ENCODE measurements at places on chromosomes 4 and X.

DNA sequence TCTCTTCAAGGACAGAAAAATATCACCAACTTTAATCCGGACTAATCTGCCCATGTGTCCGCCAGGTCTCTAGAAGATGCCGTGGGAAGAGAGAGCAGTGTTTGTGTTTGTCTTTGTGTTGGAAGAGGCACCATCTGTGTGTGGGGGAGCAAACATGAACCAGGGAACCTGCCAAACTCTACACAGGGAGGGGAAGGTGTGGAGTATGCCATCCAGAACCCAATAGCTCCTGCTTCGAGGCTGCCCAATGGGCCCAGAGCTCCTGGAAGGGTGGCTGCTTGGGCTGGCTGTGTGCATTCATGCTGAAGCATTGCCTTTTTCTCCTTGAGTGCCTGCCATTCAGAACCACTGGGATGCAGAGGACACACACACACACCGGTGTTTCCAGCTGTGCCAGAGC lies 536.2 kb downstream of the MID1IP1 start:
- no peaks in the 10 kb centered on the region for H3K27me3 ChIP-seq
- no peak overlapping the region for H3K27ac ChIP-seq
- no peaks in the 10 kb centered on the region for H3K36me3 ChIP-seq
- no peak for DNase-seq

- H3K36me3 ChIP-seq = no peaks in the 10 kb centered on the region
- H3K4me1 ChIP-seq = no peaks in the 10 kb centered on the region
- DNase-seq = no peak
- H3K27ac ChIP-seq = no peak overlapping the region
- H3K27me3 ChIP-seq = no peaks in the 10 kb centered on the region
Measured at GRCh38 chrX:124240422-124240821, 92.0 kb upstream of the TEX13D start.

DNA sequence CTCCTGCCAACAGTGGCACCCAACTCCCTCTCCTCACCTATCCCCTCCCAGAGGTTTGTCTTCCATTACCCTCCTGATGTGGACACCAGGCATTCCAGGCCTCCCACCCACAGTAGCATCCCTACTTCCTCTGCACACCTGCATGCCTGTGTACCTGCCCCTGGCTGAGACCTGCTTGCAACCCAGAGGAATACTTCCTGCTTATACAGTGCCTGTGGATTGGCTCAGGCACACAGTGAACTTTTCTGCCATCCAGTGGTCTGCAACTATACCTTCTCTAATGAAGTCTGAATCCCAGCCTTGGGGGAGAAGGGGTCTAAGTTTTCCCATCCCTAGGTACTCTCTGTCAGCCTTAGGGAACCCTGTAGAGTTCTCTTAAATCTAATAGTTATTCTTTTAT lies 169.9 kb downstream of the IQCM start:
- DNase-seq = peak; percentile 23
- H3K27ac ChIP-seq = no peak overlapping the region
- no peak overlapping the region for H3K4me3 ChIP-seq
- no peaks in the 10 kb centered on the region for H3K4me1 ChIP-seq
- H3K27me3 ChIP-seq = no peaks in the 10 kb centered on the region

DNA sequence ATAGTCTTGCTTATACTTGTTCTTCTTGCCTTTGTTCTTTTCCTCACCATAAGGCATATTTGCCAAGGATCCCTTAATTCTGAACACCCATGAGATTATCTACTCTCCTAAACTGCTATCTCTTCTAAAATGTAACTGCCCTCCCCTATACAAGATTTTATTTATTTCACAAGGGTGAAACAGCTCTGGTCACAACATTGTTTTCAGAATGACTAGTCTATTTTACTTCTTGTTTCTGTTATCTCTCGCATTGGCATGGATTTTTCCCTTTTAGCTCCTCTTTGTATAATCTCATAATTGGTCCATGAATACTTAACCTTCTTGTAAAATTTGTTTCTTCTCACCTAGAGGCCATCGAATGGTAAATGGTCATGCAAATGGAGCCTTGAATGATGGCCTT lies 17.2 kb upstream of the COL25A1 start:
- no peak overlapping the region for H3K27ac ChIP-seq
- H3K4me1 ChIP-seq = no peaks in the 10 kb centered on the region
- no peaks in the 10 kb centered on the region for H3K36me3 ChIP-seq

DNA sequence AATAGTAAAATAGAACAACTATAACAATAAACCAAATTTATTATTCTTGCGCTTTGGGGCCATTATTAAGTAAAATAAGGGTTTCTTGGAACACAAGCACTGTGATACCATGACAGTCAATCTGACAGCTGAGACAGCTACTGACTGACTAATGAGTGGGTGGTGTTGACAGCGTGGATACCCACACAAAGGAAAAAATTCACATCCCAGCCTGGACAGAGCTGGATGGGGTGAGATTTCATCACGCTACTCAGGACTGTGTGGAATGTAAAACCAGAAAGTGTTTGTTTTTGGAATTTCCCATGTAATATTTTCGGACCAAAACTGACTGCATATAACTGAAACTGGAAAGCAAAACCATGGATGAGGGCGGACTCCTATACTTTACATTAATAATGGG lies 48.8 kb downstream of the IGFBP7 start:
- H3K27ac ChIP-seq = no peak overlapping the region
- no peaks in the 10 kb centered on the region for H3K4me1 ChIP-seq
- H3K4me3 ChIP-seq = no peak overlapping the region
- no peaks in the 10 kb centered on the region for H3K36me3 ChIP-seq

GRCh38 chr4:174457468-174457867 lies 64.8 kb downstream of the HPGD start:
- no peaks in the 10 kb centered on the region for H3K36me3 ChIP-seq
- DNase-seq = no peak
- H3K4me3 ChIP-seq = no peak overlapping the region
- H3K27ac ChIP-seq = no peak overlapping the region

- H3K4me1 ChIP-seq = no peaks in the 10 kb centered on the region
- DNase-seq = no peak
- no peaks in the 10 kb centered on the region for H3K27me3 ChIP-seq
Measured at GRCh38 chrX:138928737-138929459, 217.4 kb upstream of the FGF13 start.

DNA sequence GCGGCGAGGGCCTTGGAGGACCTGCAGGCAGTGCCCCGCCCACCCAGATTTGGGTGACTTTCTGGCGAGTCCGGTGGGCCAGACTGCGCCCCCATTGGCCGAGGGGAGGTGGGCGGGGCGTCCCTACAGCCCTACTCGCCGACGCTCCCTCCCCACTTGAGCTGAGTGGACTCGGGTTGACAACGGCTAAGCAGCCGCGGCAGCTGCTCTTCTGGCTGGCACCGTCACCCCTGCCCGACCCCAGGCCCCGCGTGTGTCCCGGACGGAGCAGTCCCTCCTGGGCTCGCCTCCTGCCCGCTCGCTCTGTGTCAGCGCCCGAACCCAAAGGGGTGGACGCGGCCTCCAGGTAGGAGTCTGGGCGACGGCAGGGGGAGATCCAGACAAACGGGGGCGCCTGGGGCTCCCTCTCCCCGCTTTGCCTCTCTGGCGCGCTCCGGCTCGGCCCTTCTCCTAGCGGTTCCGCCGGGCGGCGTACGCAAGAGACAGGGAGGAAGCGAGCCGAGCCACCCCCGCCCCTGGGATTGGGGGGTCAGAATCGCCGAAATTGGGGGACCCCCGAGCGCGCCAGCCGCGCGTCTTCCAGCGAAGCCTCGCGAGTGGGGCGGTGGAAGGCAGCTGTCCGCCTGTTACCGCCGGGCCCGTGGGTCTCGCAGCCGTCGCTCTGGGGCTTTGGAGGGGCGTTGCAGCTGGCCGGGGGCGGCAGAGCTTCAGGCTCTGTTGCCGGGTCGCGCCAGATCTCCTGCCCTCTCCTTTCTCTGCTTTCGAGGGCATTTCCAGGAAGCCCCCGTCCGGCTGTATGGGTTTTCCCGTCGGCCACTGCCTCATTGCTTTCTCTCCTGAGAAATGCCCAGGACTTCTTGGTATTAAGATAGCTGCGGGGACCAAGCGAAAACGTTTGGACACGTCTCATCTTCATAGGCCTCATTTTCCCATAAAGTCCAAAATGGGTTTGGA lies 46.3 kb downstream of the STARD8 start:
- no peaks in the 10 kb centered on the region for H3K36me3 ChIP-seq
- peaks cover 3% of the 10 kb centered on the region for H3K4me1 ChIP-seq
- peak overlapping the region; percentile 47 for H3K4me3 ChIP-seq

- no peak overlapping the region for H3K4me3 ChIP-seq
- no peaks in the 10 kb centered on the region for H3K4me1 ChIP-seq
- no peak overlapping the region for H3K27ac ChIP-seq
- H3K27me3 ChIP-seq = no peaks in the 10 kb centered on the region
- no peaks in the 10 kb centered on the region for H3K36me3 ChIP-seq
Measured at GRCh38 chr4:101126059-101126458, 221.3 kb downstream of the PPP3CA start.

DNA sequence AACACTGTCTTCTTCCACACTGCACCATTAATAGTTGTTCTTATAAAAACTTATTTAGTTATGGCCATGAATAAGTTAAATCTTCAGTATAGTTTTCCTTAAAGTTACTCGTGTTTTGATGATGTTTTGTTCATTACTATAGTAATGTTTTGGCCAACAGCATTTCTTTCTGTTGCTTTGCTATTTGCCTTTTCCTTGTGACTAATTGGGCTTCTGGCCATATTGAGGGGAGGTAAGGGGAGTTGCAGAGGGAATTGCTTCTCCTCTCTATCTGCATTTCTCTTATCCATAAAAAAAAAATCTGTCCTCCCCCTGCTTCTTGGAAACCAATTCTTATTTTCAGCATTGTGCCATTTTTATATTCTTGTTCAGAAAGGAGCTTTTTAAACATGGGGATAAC lies 42.7 kb upstream of the ZCCHC12 start:
- no peak overlapping the region for H3K27ac ChIP-seq
- H3K4me1 ChIP-seq = no peaks in the 10 kb centered on the region
- DNase-seq = no peak
- H3K27me3 ChIP-seq = no peaks in the 10 kb centered on the region
- H3K36me3 ChIP-seq = no peaks in the 10 kb centered on the region

DNA sequence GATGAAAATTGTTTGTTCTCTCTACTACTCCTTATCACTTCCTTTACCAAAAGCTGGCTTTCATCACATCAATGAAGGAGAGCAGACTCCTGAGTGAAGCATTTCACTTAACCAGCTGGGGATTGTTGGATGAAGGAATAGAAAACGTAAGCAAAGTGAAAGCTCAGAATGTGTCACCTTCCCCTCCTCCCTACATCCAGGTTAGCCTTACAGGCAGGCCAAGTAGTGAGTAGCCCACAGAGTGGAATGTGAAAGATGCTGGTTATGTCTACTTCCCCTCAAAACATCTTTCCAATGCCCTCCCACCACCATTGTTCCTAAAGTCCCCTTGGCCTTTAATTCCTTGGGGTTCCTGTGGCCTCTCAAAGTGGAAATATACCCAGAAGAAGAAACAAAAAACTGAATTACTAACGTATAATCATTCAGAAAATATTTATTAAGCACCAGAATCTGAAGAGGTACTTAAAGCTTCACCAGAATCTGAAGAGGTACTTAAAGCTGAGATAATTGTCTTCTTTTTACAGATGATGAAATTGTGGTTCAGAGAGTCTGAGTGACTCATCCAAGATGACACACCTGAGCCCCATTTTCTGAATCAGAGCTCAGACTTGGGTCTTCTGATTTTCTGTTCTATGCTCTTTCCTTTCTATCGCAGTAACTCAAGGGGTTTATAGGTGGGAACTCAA lies 6.5 kb downstream of the P2RY4 start:
- H3K4me1 ChIP-seq = no peaks in the 10 kb centered on the region
- no peak overlapping the region for H3K27ac ChIP-seq
- no peak for DNase-seq
- no peak overlapping the region for H3K4me3 ChIP-seq

GRCh38 chr4:152112887-152113286 lies 352.1 kb upstream of the GATB start:
- no peak overlapping the region for H3K4me3 ChIP-seq
- DNase-seq = no peak
- no peak overlapping the region for H3K27ac ChIP-seq
- H3K4me1 ChIP-seq = no peaks in the 10 kb centered on the region

All from H1 (cell line).